Activated naive CD4-positive, alpha-beta T cell (primary cell): ENCODE measurements at places on chromosomes 12 and 14.

GRCh38 chr12:56688846-56689109 lies 694 bp upstream of the PTGES3 start:
- no peak for DNase-seq

DNA sequence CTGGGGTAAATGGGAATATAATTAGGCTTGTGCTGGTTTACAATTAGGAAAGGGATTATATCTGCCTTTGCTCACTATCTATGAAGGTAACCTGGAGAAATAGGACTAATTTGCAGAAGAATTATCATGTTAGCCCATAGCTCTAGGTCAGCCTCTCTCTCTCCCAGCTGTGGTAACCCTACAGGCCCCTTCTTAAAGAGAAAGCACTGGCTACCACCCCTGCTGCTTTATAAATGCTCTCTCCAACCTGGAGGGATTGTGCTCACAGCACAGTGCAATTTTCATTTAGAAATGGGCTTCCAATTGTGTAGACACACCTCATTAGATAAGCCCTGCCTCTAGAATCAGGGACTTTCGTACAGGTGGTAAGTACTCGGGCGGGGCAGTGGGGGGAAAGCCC lies 22.7 kb upstream of the MGST1 start:
- no peak for DNase-seq

DNA sequence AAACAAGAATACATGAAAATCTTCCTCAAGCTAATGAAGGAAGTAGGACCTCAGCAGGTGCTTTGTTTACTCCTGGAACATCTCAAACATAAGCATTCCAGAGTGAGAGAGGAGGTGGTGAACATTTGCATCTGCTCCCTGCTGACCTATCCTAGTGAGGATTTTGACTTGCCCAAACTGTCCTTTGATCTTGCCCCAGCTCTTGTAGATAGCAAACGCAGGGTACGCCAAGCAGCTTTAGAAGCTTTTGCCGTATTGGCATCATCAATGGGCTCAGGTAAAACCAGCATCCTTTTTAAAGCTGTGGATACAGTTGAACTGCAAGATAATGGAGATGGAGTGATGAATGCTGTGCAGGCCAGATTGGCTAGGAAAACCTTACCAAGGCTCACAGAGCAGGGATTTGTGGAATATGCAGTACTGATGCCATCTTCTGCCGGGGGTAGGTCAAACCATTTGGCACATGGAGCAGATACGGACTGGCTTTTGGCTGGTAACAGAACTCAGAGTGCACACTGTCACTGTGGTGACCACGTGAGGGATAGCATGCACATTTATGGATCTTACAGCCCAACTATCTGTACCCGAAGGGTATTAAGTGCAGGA lies 1.9 kb downstream of the TOGARAM1 start:
- no peak for DNase-seq

DNA sequence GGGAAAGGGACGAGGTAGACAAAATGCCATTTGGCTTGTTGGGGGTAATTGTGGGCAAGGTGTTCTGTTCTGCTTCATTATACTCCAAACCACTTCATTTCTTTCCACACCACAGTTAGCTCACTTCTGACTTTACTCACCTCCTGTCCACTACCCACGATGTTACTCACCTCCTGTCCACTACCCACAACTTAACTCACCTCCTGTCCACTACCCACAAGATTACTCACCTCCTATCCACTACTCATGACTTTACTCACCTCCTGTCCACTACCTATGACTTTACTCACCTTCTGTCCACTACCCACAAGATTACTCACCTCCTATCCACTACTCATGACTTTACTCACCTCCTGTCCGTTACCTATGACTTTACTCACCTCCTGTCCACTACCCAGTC lies 10.1 kb upstream of the TWF1 start:
- DNase-seq: no peak
